ENCODE measurements at places on chromosomes 7 and 10.

DNA sequence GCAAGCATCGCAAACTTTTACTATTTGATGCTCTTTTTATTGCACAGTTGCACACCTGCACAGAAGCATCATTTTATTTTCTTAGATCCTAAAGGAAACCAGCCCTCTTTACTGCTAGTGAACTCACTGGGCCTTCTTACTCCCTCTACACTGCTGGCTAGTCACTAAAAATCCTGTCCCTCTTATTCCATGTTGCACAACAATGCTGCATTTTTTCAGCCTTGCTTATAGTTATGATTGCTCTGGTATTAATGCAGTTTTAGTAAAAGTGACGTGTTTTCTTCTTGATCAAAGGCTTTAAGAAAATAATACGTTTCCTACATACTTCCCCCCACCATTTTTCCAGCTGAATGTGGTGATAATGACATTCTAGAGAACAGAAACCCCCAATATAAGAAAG, 132.9 kb upstream of the FAM3C start:
- no peak for DNase-seq

- no peak for DNase-seq
Observed at GRCh38 chr10:80161321-80162083, 29.0 kb downstream of the PLAC9 start.

DNA sequence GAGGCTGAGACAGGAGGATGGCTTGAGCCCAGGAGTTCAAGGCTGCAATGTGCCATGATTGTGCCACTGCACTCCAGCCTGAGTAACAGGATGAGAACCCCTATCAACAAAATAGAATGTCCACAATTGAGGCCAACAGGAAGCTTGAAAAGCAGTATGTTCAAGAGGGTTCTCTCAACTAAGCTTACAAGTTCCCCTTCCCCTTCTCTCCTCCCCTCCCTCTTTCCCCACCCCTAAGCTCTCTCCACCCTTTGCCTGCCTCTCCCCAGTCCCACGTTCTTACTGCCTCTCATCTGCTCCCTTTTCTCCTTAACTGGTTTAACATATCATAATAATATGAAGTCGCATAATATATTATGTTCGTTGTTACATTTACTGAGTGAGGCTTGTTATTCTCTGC, 35.4 kb downstream of the KIAA1549 start:
- DNase-seq = no peak

DNA sequence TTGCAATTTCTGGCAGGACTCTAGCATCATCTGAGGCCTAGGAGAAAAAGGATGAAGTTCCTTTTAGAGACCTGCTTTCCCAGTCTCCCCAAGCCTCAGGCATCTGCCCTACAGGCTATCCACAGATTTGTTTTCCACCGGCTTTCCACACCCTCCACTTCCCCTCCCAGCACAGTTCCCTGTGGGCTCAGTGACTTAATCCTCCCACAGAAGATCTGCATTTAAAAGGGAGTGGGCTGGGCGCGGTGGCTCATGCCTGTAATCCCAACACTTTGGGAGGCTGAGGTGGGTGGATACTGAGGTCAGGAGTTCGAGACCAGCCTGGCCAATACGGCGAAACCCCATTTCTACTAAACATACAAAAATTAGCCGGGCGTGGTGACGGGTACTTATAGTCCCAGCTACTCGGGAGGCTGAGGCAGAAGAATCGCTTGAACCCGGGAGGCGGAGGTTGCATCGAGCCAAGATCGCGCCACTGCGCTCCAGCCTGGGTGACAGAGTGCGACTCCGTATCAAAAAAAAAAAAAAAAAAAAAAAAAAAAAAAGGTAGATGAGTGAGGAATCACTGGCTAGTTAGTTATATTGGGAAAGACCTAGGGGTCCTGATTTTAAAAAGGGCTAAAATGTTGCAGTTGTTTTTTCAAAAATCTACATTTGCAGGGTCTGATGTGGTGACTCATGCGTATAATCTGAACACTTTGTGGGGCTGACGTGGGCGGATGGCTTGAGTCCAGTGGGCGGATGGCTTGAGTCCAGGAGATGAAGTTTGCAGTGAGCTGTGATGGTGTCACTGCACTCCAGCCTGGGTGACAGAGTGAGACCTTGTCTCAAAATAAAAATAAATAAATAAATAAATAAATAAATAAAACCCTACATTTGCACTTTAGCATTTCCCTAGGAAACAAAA, 119.5 kb downstream of the BAMBI start:
- DNase-seq = no peak

- no peak for DNase-seq
Observed at GRCh38 chr10:27865221-27865635, 119.6 kb upstream of the MKX start.

DNA sequence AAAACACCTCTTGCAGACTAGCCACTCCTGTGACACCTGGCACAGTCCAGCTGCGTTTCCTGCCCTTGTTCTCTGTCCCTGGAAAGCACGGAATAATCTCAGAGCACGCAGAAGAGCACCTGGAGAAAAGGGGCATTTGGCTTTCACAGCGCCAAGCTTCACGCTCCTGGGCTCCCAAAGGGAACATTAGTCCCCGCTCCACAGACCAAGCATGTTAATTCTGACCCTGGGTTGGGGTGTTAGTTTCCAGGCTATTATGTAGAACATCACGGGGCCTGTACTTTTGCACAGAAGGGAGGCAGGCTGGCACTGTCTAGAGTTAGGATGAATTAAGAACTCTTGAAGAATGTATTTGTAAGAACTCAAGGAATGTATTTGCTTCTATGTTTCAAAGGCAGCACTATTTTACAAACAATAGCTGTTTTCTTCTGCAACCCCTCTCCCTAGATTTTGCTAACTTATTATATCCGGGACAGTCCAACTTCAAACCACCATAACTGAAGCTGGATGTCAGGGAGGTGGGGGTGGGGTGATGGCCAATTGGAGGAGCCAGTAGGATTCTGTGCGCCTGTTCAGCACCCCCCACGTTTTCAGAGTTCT, 62.2 kb upstream of the TRIM8 start:
- DNase-seq = no peak

- no peak for DNase-seq
Observed at GRCh38 chr7:100914208-100914878, 18.7 kb upstream of the ACHE start.

- DNase-seq = no peak
Observed at GRCh38 chr10:27223964-27224363, 16.6 kb downstream of the ACBD5 start.

GRCh38 chr7:35760143-35760745, 40.6 kb upstream of the SEPTIN7 start:
- no peak for DNase-seq

GRCh38 chr10:75980419-75981002, 549.1 kb downstream of the LRMDA start:
- DNase-seq = no peak

DNA sequence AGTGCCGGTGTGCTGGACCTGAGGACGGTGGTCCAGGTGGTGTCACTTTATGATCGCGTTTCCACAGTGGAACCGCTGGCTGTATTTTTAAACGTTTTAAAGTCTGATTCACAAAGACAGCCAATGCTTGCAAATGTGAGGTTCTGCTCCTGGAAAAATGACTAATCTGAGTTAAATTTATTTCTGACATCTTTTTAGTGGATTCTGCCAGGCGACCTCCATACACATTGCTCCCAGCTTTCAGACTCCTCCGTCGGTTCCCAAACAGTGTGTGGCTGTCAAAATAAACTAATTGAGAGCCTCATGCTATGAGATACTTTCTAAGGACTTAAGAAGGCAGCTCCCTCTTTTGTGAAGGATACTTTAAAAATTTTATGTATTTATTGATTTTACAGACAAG, 12.7 kb upstream of the TTYH3 start:
- DNase-seq = no peak

DNA sequence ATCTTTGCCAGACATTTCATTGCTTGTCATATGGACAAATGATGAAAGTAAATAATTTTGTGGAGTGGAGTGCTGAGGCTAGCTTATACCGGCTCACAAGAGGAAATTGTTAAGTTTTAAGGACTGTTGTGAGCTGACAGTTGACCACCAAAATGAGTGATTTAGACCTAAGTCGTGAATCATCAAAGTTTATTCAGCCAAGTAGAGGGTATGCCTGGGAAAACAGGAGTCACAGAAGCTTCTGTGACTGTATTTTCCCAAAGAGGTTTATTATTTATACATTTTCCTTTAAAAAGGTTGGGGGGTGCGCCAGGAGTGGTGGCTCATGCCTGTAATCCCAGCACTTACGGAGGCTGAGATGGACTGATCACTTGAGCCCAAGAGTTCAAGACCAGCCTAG, 21.8 kb downstream of the MRPS24 start:
- peak; percentile 32 for DNase-seq

DNA sequence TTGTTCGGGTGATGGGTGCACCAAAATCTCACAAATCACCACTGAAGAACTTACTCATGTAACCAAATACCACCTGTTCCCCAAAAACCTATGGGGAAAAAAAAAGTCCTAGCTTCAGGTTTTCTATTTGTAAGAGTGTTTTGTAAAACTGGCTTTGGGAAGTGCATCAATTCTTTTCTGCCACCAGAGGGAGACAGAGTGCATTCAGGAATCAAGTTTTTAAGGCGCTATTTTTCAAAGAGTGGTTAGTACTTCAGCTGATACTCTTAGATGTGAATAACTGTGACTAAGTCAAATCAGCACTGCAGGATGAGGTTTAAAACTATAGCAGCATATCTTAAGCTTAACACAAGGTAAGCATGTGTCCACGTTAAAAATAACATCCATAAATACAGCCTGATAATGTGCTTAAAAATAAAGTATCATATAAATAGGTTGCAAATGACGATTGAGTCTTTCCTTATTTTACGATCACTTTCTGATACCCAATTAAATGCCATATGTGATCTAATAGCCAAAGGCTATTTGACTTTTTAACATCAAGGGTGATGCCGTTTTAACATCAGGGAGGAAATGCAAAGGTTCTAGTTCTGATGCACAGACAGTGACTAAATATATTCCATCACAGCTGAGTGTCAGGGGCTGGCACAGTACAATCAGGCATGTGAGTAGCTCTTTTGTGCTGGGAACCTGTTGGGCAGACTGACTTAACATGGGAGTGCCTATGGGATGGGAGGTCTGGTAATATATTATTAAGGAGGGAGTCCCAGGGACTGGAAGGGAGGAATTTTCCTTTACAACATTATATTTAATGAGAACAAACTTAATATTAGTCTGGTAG, 10.6 kb upstream of the LYZL2 start:
- peak; percentile 18 for DNase-seq

- DNase-seq = no peak
Observed at GRCh38 chr7:157355784-157356511, 19.1 kb downstream of the DNAJB6 start.

- no peak for DNase-seq
Observed at GRCh38 chr7:141251957-141252356, 178.1 kb downstream of the TMEM178B start.

- peak; percentile 53 for DNase-seq
Observed at GRCh38 chr10:77756319-77757232, 119.0 kb upstream of the KCNMA1 start.

GRCh38 chr10:66828957-66829356, 96.9 kb upstream of the LRRTM3 start:
- no peak for DNase-seq

- no peak for DNase-seq
Observed at GRCh38 chr7:106987777-106988176, 56.7 kb upstream of the PRKAR2B start.

GRCh38 chr10:44618910-44619309, 234.0 kb upstream of the CXCL12 start:
- no peak for DNase-seq

GRCh38 chr7:116910383-116910782, 42.9 kb upstream of the ST7 start:
- DNase-seq = no peak

- DNase-seq = no peak
Observed at GRCh38 chr7:109659261-109659660, 1089.6 kb downstream of the DNAJB9 start.

GRCh38 chr10:62098278-62099121, 170.1 kb downstream of the RTKN2 start:
- no peak for DNase-seq

DNA sequence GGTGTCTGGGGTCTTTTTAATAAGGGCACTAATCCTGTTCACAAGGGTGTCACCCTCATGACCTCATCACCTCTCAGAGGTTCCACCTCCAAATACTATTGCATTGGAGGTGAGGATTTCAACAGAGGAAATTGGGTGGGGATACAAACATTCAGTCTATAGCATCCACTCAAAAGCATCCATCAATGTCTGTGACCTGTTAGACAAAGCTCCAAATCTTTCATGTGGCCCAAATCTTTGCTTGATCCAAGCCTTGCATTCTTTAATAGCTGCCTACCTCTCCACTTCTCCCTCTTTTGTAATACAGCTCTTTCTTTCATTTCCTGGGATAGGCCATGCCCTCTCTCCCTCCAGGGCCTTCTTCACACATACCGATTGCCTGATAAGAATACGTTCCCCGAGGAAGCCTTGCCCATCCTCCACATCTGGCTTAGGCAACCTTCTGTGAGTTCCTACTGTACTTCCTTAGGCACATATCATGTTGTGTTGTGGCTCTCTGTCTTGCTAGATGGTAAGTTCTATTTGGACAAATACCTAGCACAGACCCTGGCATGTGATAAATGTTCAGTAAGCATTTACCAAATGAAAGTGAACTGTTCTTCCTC, 66.1 kb downstream of the CREM start:
- no peak for DNase-seq

- no peak for DNase-seq
Observed at GRCh38 chr10:16520900-16521299, 779 bp downstream of the C1QL3 start.

- DNase-seq = no peak
Observed at GRCh38 chr10:75613685-75614504, 182.5 kb downstream of the LRMDA start.

DNA sequence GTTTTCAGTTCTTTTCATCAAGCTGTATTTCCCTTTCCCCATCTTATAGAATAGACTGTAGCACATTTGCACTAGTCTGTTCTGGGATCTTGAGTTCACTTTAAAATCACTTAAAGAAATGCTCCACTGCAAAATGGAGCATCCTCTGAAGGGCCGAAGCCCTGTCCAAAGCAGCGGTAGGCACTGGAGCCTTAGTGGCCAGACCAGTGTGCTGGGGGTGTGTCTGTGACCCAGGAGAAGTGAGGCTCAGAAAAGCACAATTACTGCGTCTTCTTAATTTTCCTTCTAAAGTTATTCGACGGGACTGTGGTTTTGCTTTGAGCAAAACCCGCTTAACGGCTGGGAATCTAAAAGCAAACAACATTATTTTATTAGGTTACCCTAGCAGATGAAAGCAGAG, 205.7 kb downstream of the SLC25A13 start:
- no peak for DNase-seq

GRCh38 chr7:151736403-151736909, 140.5 kb downstream of the PRKAG2 start:
- DNase-seq = peak; percentile 90

GRCh38 chr7:19526639-19527038, 182.2 kb downstream of the POLR1F start:
- no peak for DNase-seq

- peak; percentile 48 for DNase-seq
Observed at GRCh38 chr7:107563775-107564552, at the start of the genes COG5 and DUS4L. TSS of gene COG5 (minus strand) at chr7:107563920. CDS start at chr7:107563896, 24 bp downstream. TSS of gene DUS4L (plus strand) at chr7:107563971. CDS start at chr7:107567071, 3,100 bp downstream.

GRCh38 chr7:55056577-55057480, 38.0 kb downstream of the EGFR start:
- DNase-seq = no peak

- peak; percentile 19 for DNase-seq
Observed at GRCh38 chr7:116772423-116772863, 89.9 kb upstream of the CAPZA2 start.

- no peak for DNase-seq
Observed at GRCh38 chr7:55016746-55017090, 2.1 kb upstream of the EGFR start.

All from H54 (cell line).